ENCODE measurements at places on chromosomes 11 and 22.

DNA sequence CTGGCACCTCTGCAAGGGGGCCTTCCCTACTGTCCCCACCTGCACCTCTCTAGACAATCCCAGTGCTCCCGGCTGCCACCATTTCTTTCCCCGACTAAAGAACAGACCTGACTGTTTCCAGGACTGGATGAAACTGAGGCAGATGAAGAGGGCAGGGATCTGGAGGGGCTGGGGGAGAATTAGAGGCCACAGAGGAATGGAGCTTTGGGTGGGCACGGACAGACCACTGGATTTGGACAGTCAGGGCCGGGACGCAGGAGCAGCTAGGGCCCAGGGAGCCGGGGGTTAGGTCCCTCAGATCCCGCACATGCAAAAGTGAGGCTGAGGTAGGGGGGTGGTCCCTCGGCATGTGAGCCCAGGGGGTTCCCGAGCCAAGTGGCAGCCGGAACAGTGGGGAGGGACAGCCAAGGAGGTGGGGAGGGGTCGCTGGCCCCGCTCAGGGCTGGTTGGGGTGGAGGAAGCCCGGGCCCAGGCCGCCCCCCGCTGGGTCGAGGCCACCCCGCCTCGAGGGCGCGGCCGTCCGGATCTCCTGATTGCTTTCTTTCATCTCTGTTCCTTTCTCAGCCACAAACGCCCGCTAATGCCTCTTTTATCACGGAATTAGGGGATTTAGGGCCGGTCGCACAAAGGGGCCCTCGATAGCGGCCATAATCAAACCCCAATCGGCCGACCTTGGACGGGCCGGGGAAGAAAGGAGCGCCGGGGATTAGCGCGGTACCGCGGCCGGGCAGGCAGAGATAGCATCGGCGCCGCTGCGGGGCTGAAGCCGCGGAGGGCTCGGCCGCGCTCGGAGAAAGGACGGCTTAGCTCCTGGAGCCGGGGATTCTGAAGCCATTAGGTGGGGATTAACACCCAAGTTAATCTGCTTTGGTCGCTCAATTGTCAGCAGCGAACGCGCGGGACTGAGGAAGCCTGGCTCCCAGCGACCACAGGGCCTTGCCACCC is 9.3 kb downstream of the SLC25A1 start:
- no peak for DNase-seq

DNA sequence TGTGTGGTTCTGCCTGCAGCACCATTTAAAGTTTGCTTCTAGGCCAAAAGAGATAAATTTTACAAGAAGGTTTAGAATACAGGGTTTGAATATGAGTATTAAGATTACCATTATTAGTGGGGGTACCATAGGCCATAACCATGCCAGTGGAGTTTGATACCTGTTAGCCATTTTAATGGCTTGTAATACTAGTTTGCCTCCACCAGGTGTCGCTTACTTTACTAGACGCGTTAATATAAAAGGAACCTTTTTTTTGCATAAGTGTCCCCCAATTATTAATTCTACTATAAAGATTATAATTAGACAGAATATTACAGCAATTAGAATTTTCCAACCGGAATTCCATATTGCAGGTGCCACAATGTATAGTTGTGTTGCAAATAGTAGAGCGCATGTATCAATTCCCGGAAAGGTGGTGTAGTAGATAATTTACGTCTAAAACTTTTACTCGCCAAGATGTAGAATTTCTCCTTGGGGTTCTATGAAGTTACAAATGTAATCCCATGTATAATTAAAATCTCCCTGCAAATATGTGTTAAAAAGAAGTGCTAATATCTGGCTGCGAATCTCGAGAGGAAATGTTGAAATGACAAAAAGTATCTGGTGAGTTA is 16.1 kb downstream of the MS4A6E start:
- no peak for DNase-seq

GRCh38 chr11:34444428-34444827 is 5.7 kb downstream of the CAT start:
- DNase-seq, result no peak

- peak; percentile 24 for DNase-seq
Observed at GRCh38 chr11:78645226-78646202, 70.8 kb upstream of the NARS2 start.

GRCh38 chr11:94885133-94885532 is 88.2 kb downstream of the CWC15 start:
- no peak for DNase-seq

GRCh38 chr11:2651826-2652271 is 47.9 kb downstream of the KCNQ1OT1 start:
- DNase-seq, result no peak

- no peak for DNase-seq
Observed at GRCh38 chr11:3994030-3994640, 100.5 kb upstream of the RRM1 start.

- no peak for DNase-seq
Observed at GRCh38 chr22:38049812-38050619, 7.2 kb upstream of the PICK1 start.

DNA sequence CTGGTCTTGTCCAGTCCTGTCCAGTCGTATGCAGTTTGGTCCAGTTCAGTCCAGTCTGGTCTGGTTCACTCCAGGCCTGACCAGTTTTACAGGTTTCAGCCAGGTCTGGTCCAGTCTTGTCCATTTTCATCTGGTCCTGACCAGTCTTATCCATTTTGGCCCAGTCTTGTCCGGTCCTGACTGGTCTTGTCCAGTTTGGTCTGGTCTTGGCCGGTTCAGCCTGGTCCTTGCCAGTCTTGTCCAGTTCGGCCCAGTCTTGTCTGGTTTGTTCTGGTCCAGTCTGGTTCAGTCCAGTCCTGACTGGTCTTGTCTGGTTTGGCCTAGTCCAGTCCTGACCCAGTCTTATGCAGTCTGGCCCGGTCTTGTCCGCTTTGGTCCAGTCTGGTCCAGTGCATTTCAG is 380.2 kb downstream of the OR4C45 start:
- no peak for DNase-seq

DNA sequence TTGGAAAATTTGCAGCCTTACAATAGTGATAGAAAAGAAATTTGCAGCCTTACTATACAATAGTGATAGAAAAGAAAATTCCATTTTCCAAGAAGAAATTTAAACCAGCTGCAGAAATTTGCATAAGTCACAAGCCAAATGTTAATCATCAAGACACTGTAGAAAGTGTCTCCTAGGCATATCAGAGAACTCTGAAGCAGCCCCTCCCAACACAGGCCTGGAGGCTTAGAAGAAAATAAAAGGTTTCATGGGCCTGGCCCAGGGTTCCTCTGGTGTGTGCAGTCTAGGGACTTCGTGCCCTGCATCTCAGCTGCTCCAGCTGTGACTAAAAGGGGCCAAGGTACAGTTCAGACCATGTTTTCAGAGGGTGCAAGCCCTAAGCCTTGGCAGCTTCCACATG is 6.0 kb downstream of the OR4A16 start:
- DNase-seq, result no peak
